ENCODE measurements at places on chromosomes 5 and 9.
A peak's percentile ranks its signal among the peaks of the same experiment; 100 is the strongest.

- DNase-seq: no peak
Measured at GRCh38 chr5:178462816-178463215, 127.4 kb downstream of the COL23A1 start.

- DNase-seq: no peak
Measured at GRCh38 chr5:61277781-61278180, 54.3 kb upstream of the ZSWIM6 start.

DNA sequence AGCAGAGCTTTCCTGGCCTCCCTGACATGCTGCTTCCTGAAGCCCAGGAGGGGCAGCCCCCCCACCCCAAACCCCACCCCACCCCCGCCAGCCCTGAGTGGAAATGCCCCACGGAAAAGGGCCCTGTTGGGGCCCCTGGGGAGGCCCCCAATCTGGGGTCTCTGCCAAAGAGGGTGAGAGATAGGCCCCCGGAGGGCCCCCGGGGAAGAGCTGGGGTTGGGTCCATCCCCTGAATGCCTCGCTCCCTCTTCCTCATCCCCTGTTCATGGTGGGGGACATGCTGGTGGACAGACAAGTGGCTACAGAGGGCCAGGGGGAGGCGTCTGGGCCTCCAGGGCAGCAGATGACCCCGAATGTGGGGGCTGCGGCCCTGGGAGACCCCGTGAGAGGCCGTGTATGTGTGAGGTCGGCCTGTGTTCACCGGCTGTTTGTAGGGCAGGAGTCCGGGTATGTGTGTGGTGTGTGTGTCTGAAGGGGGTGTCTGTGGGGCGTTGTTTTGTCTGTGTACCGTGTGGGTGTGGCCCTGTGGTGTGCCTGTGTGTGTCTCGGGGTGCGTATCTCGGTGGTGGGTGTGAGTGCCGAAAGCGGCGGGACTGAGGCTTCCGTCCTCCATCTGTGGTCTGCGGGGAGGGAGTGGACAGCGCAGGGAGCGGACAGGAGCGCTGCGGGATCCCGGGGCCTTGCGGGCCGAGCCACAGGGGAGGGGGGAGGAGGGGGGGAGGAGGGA, 11.3 kb downstream of the C9orf50 start:
- no peak for DNase-seq

GRCh38 chr9:127182901-127183746, 60.7 kb upstream of the ANGPTL2 start:
- no peak for DNase-seq

GRCh38 chr5:142886211-142886610, 116.0 kb downstream of the ARHGAP26 start:
- DNase-seq: no peak

GRCh38 chr9:85420750-85421149, 321.0 kb downstream of the AGTPBP1 start:
- DNase-seq: no peak

- no peak for DNase-seq
Measured at GRCh38 chr9:116447934-116448333, 239.2 kb upstream of the TRIM32 start.

DNA sequence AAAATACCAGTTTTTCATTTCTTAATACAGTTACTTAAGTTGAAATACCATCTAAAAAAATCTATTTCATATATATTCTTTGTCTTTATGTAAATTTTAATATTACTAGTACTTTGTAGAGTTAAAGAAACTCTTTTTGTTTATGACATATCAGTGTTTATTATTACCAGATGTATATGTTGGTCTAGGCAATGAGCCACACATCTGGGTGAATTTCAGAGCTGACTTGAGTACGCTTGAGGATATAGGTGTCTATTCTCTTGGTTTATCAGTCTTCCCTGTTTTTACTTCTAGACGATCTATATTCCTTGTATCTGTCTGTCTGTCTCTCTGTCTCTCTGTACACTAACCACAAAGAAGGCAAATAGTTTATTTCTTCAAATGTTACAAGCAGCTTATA, 2.9 kb downstream of the SMAD5 start:
- DNase-seq: no peak

GRCh38 chr9:69433392-69433791, 108.4 kb downstream of the ENTREP1 start:
- no peak for DNase-seq

DNA sequence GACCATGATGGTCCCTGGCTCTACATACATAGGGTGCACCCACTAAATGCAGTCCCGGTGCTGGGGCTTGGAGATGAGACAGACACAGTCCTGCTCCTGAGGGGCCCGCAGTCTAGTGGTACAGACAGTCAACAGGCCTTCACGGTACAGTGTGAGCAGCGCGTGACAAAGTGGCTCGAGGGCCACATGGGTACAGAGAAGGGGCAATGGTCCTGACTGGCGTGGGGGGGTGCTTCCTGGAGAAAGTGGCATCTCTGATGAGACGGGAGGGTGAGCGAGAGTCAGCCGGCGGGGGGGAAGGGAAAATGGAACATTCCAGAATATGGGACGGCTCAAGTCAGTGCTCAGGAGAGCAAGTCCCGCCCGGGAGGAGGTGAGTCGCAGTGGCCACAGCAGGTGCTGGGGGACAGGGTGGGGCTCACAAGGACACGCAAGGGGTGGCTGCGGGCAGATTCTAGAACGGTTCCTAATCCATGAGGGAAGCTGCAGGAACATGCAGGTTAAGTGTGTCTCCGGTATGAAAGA, 38.0 kb downstream of the WHRN start:
- no peak for DNase-seq

DNA sequence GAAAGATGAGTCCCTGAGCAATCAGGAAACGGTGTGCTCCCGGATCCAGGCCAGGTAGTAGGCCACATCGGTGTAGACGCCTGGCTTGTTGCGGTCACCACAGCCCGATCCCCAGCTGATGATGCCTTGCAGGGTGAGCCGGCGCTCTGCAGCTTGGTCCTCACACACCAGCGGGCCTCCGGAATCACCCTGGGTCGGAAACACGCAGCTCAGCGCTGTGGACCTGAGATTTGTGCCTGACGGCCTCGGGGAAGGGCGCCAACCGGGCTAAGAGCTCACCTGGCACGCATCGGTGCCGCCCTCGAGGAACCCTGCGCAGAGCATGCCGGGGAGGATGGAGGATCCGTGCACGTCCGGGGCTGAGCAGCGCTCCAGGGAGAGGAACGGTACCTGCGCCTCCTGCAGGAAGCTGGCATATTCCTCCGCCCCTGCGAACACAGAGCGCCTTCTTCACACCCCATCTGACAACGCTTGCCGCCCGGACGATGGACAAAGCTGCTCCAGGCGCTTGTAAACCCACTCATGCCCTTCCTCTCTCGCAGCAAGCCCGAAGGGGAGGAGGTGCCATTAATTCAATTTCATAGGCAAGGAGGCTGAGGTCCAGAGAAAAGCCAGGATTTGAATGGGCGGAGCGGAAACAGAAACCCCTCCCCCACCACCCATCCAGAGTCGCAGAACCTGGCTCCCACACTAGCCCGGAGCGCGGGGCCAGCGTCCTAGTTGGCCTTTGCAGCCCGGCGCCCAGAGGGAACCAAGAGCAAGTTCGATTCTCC, 2.0 kb upstream of the PFN3 start:
- peak; percentile 73 for DNase-seq

GRCh38 chr5:90871391-90871991, 312.9 kb downstream of the ADGRV1 start:
- DNase-seq: no peak

DNA sequence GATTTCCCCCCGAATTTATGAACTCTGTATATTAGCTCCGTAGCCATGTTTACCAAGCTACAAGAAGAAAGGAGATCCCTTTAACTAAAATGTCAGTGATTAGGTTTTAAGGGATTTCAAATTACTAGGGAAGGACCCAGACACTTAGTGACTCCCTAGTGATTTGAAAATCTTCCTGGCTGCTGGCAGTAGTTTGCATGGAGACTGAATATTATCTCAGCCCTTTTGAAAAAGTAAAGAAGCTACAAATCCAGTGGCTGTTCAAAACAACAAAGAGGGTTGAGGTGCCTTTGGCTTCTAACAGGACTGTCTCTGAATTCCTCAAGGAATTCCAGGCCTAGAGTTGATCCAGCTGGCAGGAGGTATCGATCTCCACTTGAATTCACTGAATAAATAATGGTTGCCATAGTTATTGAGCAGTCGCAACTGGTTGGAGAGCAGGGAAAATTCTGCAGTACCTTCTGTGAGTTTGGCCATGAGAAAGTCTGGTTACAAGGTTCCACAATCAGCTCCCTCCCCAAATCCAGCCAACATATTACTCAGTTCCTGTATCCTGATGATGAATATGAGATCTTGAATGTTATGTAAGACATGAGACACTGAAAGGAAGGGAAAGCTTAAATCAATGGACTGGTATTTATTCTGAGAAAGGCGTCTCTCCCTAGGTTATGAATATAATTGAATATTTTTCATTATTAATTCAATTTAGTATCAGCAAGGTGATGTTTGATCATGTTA, 37.7 kb downstream of the NR4A3 start:
- DNase-seq: no peak

GRCh38 chr5:43802651-43803050, 199.7 kb downstream of the NNT start:
- DNase-seq: no peak

GRCh38 chr5:61624553-61625136, 292.6 kb downstream of the ZSWIM6 start:
- no peak for DNase-seq

GRCh38 chr9:113993838-113994540, 84.1 kb downstream of the AMBP start:
- no peak for DNase-seq

GRCh38 chr9:110276781-110277180, 20.5 kb upstream of the TXN start:
- DNase-seq: no peak

- peak; percentile 69 for DNase-seq
Measured at GRCh38 chr5:36739751-36740221, 133.4 kb downstream of the SLC1A3 start.

DNA sequence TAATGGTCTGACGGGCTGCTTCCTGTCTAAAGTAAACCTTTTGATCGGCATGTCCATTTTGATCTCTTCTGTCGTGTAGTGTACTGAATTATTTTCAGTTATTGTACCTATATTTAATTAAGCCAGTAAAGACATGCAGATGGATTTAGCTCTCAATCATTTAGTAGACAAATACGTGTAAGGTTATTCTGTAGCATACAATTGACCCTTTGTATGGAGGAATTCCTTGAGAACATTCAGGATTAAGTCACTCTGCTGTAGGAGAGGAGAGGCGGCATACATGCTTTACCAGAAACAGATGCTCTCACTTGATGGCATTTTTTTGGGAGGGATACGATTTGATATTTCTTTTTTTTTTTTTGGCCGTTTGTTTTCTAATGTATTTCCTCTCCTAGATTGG, 141.0 kb downstream of the PBX3 start:
- DNase-seq: no peak

GRCh38 chr5:61953913-61954312, 352.1 kb upstream of the KIF2A start:
- DNase-seq: no peak

GRCh38 chr5:132225165-132226032, 2.3 kb downstream of the P4HA2 start:
- DNase-seq: peak; percentile 46

GRCh38 chr9:125464591-125465385, 203.2 kb downstream of the GAPVD1 start:
- no peak for DNase-seq

DNA sequence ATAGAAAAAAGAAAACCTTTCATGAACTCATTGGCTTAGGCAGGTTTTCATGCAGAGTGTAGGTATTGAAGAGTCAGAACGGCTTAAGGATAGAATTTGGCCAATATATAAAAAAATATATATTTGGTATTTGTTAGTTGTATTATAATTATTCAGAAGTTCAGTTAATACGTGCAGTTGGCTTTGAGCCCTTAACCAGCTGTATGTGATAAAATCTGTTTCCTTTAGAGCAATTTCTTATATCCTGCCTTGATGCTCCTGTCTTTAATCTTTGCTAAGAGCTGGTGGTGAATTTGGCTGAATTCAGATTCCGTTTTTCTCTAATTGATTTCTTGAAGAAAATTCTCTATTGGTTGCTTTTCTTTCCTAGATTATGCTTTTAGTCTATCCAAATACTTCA, 3.7 kb downstream of the ANXA1 start:
- no peak for DNase-seq

- DNase-seq: no peak
Measured at GRCh38 chr5:133289686-133290367, 238.0 kb downstream of the HSPA4 start.

GRCh38 chr5:1111727-1112289, at the start of gene SLC12A7:
Gene SLC12A7 (minus strand): TSS chr5:1112063. CDS start chr5:1111991, 72 bp downstream.
- DNase-seq: peak; percentile 73

DNA sequence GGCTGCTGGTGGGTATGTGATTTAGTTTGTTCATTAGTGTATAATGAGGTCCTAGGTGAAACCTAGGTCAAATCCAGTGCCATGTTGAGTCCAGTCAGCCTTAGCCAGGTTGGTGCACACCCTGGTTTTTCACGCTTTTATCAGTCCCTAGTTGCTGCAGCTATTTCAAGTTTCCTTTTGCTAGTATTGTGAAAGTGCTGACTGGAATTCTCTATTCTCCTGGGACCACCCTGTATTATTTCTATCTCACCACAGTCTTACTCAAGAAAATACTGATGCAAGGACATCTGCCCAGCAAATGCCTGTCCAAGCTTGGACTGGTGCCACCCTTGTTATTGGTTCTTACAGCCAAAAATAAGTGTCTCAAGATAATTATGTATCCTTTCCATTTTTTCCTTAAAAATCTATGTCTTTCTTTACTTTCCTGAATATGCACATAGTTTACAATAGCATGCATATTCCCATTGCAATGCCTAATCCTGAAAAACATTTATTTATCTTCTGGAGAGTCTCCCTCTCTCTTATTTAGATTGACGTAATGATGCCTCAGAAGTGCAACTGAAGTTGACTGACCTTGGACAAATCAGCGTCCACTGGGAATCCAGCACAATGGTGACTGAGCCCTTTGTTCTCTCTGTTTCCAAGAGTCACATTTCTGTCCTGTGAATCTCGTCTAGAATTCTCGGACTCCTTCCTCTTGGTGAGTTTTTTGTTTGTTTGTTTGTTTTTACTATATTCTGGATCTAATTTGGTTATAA, 1075.0 kb downstream of the CDH9 start:
- DNase-seq: no peak

DNA sequence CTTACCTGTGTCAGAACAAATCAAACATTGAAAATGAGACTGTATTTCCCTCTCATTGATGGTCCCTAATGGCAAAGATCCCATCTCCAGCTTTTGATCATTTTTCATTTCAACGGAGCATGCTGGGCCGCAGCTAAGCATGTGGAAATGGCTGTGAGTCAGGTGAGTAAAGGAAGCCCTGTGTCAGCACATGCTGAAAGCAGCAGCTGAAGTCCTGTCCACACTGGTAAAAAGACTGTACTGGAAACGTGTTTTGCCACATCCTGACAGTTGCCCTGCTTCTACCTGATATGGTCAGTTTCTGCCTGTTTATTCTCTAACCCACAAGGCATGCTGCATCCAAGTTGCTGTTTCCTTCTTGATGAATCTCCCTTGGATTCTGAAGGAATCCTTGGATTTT, 330.1 kb downstream of the EFNA5 start:
- DNase-seq: no peak

GRCh38 chr9:20508242-20508641, 114.1 kb downstream of the MLLT3 start:
- no peak for DNase-seq

DNA sequence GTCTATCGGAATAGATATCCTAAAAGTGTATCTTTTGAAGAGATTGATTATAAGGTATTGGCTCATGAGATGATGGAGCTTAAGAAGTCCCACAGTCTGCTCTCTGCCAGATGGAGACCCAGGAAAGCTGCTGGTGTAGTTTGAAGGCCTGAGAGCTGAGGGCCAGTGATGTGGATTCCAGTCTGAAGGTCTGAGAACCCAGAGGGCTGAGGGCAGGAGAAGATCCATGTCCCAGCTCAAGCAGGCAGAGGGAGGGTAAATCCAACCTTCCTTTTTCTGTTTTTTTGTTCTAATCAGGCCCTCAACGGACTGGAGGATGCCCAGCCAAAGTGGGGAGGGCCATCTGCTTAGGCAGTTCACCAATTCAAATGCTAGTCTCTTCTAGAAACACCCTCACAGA, 11.0 kb upstream of the ABL1 start:
- no peak for DNase-seq

All from stimulated activated CD4-positive, alpha-beta T cell treated with anti-CD3 and anti-CD28 coated beads, Interleukin-4, amount 100 ng/mL, for 1 hour (primary cell).